EH (cell line): ENCODE measurements at places on chromosomes 3 and 15.
A peak's percentile ranks its signal among the peaks of the same experiment; 100 is the strongest.

- DNase-seq, result no peak
Measured at GRCh38 chr3:160949460-160949859, 155.7 kb downstream of the B3GALNT1 start.

DNA sequence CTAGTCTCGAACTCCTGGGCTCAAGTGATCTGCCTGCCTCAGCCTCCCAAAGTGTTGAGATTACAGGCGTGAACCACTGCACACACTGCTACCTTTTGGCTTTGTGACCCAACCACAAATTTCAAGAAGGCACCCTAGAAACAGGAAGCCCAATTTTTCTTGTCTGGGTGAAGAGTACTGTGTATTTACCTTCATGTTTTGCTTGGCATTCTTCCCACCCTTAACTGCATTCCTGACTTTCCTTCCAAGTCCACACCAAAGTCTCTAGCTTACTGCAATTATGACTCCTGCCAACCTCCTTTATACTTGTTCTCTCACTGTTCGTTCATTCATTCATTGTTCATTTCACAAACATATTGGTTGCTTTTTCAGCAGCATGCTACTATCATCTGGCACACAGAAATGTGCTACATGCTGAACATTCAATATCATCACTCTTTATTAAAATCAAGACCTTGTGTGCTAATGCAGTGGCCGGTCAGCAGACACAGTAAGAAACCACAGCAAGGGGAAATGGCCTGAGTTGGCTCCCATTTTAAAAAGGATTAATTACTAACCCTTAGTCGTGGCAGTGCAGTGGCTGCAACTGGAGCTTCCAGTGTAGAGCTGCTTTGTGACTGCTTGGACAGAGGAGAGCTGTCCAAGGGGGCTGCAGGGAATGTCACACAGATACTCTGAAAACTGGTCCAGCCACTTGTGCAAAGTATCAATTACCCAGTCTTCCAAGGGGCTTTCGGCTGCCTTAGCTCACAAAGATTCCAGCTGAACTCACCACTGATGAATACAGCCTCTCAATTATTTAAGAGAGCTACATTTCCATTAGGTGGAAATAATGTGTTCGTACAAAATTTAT, 94.0 kb downstream of the ETFA start:
- peak; percentile 58 for DNase-seq

DNA sequence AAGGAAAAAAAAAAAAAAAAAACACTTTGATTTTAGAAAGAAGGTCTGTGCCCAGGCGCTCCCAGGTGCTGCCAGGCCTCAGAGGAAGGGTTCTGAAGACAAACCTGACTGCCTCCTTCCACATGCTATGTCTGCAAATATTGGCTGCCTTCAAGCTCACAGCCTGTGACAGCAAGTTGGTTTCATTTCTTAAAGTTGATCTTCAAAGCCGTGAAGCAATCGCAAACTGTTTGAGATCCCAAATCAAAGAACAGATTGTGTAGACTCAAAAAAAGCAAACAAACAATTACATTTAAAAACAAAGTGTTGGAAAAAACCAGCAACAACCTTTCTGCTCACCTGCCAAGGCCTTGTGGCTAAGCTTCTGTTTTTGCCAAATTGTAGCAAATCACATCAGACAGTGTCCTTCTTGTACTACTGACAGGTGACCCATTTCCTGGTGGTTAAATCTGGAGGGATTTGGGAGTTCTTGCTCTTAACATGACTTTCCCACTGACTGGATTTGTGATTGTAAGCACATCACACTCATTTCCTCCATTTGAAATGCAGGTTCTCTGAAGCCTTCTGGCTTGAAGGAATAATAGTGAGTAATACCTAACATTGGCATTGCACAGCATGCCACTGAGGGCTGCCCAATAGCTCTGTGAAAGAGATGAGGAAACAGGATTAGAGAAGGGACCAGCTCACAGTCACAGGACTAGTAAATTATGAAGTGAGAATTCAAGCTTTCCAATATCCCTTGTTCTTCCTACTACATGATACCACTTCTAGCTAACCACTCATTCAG, 502.4 kb downstream of the LPP start:
- DNase-seq, result peak; percentile 51

- no peak for DNase-seq
Measured at GRCh38 chr3:62032738-62033137, 340.6 kb downstream of the FEZF2 start.

GRCh38 chr3:138818185-138818860, 16.4 kb downstream of the PIK3CB start:
- no peak for DNase-seq

DNA sequence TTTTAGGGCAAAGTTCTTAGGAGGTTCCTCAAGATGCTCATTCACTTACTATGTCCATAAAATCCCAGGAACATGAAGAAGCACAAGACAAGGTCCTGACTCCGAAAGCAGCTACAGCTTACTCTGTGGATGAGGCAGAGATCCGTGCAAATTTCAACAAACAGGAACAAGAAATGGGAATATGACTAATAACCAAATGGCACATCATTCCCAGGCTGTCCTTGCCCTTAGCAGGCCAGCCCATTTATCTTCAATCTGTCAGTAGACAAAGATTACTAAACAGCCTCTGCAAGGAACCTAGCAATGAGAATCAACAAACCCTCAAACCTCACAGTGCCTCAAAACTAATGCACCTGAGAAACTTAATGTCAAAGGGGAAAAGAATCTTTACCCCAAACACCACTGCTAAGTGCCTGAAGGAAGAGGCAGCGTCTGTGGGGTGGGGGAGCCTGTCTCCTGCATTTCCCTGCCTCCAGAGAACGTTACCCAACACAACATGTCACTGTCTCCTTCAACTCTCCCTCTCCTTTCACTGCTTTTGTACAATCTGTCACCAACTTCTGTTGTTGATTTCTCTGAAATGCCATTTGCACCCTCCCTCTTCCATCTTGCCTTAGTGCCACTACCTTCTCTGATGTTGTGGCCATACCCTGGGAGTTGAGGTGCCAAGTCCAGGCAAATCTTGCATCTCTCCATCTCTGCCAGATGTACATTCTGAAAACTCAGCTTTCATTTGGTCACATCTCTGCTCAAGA, 4.8 kb downstream of the TNFAIP8L3 start:
- DNase-seq, result peak; percentile 29

DNA sequence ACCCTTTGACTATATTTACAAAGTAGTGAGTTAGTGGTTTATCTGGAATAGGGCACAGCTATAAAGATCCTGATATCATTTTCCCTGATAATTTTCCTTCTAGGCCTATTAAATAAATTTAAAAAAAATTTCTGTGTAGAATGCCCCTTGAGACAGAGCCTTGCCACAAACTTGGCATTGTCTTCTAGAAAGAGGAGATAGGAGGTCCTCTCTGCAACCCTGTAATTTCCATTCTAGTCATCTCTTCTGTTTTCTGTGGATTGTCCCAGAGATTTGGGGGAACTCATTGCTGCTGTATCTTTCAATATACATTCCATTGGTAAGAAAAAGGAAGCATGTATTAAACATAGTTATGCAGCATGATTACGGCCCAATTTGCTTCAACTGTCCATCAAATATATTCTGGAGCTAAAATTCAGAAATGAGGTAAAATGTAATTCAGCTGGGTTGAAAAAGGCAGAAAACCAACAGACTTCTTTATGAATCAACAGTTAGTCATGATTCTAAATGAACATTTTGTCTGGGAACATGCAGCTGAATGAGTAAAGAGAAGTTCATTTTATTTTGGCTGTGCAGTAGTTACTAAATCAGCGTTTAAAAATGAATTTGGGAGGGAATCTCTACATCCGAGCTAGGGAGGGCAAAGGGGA, 401.1 kb downstream of the NAALADL2 start:
- peak; percentile 77 for DNase-seq

DNA sequence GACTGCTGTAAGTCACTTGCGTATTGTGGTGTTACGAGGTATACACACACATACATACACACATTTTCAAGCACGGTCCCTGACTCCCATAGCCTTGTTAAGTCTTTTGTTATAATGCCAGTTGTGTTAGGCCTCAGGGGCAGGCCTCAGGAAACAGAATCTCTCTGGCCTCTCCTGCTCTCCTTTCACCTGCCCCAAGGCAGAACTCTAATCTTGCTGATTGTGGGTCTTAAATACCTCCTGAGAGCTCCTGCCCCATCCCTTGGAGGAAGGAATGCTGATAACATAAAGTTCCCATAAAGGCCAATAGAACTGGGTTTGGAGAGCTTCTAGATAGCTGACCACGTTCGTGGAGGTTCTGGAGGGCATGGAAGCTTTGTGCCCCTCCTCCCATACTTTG, 3.9 kb upstream of the NIT2 start:
- DNase-seq, result no peak

- DNase-seq, result no peak
Measured at GRCh38 chr3:94441494-94441847, 378.6 kb downstream of the NSUN3 start.

DNA sequence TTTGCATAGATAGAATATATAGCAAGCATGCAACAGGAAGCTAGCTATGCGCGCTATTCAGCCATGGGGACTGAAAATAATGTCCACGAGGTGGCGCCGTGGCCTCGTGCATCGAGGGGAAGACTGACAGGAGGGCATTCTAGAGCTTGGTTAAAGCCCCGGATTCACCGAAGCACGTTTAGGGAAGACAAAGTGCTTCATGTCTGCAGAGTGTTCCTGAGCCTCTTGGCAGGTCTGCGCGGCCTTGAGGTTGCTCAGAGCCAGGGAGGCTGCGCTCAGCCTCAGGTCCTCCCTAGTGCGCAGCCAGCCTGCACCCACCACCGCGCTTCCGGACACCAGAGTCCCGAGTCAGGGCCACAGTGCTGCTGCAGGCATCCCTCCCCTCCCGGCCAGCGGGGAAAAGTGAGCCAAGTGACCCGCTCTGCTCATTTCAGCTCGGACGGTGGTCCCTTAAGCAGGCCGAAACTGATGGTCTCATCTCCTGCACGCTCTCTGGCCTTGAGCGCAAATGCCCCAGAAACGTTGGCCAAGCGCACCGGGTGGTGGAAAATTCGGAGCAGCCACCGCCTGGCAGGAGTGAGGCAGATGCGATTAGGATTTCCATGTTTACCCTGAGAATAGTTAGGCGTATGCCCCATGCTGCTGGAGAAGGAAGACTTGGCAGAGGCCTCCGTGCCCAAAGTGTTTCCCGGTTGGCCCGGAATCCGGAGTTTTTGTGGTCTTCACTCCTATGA, 24.8 kb downstream of the GABRA5 start:
- DNase-seq, result peak; percentile 37

DNA sequence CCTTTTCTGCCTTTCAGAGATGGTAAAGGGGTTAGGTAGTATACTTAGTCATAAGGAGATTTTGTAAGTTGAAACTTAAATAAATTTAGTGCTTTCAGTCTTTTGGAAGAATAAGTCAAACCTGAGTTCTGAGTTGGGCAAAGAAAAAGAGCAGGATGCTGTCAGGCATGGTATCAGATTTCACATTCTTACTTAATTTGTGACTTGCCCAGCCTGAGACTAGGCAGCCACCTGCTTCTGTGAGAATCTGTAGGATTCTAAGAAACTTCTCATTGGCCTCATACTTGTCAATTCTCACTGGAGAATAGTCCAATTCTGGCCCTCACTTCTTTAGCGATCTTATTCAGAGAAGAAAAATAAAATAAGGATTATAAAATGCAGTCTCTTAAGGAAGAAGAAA, 577.5 kb downstream of the DIPK2A start:
- DNase-seq, result no peak

DNA sequence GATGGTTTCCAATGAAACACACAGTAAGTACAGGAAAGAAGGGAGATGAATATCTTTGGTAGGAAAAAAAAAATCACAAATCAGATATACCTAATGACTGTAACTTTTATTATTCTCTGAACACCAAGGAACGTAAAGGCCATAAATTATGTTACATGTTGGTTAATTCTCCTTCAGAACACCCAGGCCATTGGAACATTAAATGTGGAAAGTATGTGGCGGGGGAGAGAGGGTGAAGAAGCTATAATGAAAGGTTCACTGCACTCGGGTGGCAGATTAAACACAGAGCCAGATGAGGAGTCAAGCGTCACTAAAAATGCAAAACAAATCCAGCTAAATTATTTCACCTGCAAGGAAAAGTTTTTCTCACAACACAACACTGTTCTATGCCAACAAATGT, 193.8 kb downstream of the FHIT start:
- no peak for DNase-seq

GRCh38 chr15:68749793-68750192, 70.9 kb downstream of the ANP32A start:
- peak; percentile 29 for DNase-seq

DNA sequence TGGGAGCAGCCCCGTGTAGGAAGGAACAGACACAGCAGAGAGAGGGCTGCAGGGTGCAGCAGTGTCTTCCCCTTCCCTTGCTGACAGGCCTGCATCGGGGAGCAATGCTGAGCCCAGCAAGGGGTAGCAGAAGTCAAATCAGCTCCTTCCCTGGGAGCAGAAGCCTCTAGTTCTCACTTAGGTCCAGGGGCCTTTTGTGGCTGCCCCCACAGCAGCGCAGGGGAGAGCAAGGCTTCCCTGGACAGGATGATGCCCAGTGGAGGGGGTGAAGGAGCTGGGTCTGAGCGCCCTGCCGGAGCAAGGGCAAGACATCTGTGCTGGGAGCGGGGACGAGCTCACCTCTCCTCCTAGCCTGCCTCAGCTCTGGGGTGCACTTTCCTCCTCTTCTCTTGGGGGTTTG, 827 bp downstream of the PLCB2 start:
- DNase-seq, result no peak

DNA sequence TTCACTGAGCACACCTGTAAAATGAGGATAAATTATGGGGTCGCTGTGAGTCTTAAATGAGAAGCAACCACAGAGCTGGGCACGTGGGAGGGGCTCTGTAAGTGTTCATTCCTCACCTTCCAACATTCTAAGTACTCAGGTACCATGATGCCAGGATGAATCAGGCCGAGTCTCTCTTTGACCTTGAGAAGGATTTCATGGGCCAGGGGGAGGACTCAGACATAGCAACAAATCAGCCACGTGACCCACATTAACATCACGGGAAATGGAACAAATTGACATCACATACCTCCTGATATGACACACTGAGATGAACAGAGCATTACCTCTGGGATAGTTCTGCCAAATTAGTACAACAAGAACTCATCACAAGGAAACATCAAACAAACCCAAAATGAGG, 35.2 kb upstream of the USP3 start:
- no peak for DNase-seq
